ENCODE measurements at places on chromosomes 12 and 14. TPM values are rescaled to one million over a fixed set of nuclear protein-coding genes. Genes with fewer than 3 reads are reported as not detected.

DNA sequence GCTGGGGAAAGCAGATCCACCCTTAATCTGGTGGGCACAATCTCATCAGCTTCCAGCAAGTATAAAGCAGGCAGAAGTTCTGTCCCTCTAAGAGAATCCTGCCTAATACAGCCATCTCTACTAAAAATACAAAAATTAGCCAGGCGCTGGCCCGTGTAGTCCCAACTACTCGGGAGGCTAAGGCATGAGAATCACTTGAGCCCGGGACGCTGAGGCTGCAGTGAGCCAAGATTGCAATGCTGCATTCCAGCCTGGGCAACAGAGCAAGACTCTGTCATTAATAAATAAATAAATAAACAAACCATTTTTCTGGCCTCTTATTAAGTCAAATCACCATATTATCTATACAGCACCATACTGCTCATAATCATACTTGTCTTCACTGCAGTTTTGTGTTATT is 111.2 kb downstream of the MED13L start:
- no peaks in the 10 kb centered on the region for H3K36me3 ChIP-seq
- no peaks in the 10 kb centered on the region for H3K27me3 ChIP-seq
- H3K27ac ChIP-seq = no peak overlapping the region
- peaks cover 30% of the 10 kb centered on the region for H3K4me1 ChIP-seq
- DNase-seq = no peak
- no peak overlapping the region for H3K4me3 ChIP-seq

- no peak overlapping the region for H3K27ac ChIP-seq
- no peaks in the 10 kb centered on the region for H3K36me3 ChIP-seq
- no peaks in the 10 kb centered on the region for H3K4me1 ChIP-seq
- DNase-seq = no peak
Observed at GRCh38 chr14:26855077-26855753, 257.4 kb upstream of the NOVA1 start.

GRCh38 chr12:120048263-120048662 is 59.2 kb downstream of the BICDL1 start:
- H3K36me3 ChIP-seq = peaks cover 2% of the 10 kb centered on the region
- no peak overlapping the region for H3K27ac ChIP-seq
- H3K4me3 ChIP-seq = no peak overlapping the region
- no peak for DNase-seq

GRCh38 chr12:41653386-41654326 is 465.5 kb downstream of the PDZRN4 start:
- H3K4me1 ChIP-seq = peaks cover 5% of the 10 kb centered on the region
- H3K36me3 ChIP-seq = no peaks in the 10 kb centered on the region
- DNase-seq = no peak
- H3K27ac ChIP-seq = no peak overlapping the region
- no peaks in the 10 kb centered on the region for H3K27me3 ChIP-seq
- no peak overlapping the region for H3K4me3 ChIP-seq

Gene B4GALNT1
- total RNA-seq = 1.1 TPM

Gene NR1H4
- total RNA-seq = not detected

Gene GARIN6
- not detected for total RNA-seq

Gene BIN2
- not detected for total RNA-seq

Gene KRT5
- total RNA-seq = not detected

Gene CMA1
- not detected for total RNA-seq

Measured in progenitor cell of endocrine pancreas (in vitro differentiated cells).